ENCODE measurements at places on chromosomes 2 and 18.

GRCh38 chr2:66478731-66479316 lies 43.9 kb downstream of the MEIS1 start:
- DNase-seq, result no peak

DNA sequence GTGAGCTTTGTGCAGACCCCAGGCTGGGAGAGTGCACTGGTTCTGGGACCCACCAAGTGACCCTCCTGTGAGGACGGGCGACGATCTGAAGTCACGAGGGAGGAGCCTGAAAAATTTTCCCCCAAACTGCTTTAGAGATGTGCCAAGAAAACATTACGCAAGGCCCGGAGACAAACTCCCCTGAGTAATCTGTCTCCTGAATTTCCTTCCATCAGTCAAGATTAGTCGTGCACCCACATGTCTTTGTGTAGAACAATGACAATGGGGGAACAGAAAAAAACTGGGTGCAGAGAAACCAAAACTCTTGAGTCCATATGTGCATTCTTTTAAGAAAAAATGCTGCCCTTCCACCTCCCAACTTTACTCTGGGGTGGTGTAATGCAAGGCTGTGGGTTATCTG lies 12.6 kb upstream of the NCK2 start:
- DNase-seq, result no peak

GRCh38 chr2:23285091-23285800 lies 99.7 kb upstream of the KLHL29 start:
- no peak for DNase-seq

- DNase-seq, result no peak
Measured at GRCh38 chr2:105646774-105647076, 98.0 kb upstream of the NCK2 start.

GRCh38 chr2:211085056-211085680 lies 528.8 kb downstream of the CPS1 start:
- DNase-seq, result no peak

GRCh38 chr2:100819370-100820272 lies at the start of gene NPAS2:
Gene NPAS2 (plus strand): TSS chr2:100820139. CDS start chr2:100904755, 84,616 bp downstream.
- no peak for DNase-seq

DNA sequence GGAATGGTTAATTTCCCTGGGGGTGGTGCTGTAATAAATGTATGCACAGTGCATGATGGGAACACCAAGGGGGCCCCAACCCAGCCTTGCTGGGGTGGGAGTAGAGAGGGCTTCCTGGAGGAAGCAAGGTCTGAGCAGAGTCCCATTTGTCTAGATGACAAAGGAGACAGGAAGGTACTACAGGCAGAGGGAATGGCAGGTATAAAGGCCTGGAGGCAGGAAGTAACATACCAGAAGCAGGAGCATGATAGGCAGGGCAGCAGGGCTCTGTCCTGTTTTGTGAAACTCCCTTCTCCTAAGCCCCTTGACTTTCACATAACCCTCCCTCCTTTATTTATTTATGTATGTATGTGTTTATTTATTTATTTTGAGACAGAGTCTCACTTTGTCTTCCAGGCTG lies 3.9 kb downstream of the GMPPA start:
- DNase-seq, result no peak

GRCh38 chr2:119772128-119772527 lies 12.4 kb downstream of the PTPN4 start:
- DNase-seq, result no peak

- peak; percentile 74 for DNase-seq
Measured at GRCh38 chr18:32974421-32975162, 201.8 kb upstream of the KLHL14 start.

GRCh38 chr2:146438246-146438645 lies 1406.6 kb upstream of the ACVR2A start:
- no peak for DNase-seq

DNA sequence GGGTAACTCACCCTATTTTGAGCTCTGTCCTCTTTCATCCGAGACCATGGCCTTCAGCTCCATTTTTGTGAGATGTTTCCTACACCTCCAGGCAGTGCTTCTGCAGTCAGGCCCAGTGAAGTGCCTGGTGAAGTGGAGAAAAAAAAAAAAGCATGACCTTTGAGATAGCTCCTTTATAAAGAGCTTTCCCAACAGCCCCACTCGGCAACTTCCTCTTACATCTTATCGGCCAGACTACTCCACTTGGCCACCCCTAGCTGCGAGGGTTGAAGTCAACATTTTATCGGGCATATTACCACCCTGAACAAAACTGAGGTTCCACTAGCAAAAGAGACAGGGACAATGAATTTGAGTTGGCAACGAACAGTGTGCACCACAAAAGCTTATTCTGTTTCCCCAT lies 124.8 kb upstream of the RNF152 start:
- DNase-seq, result no peak

DNA sequence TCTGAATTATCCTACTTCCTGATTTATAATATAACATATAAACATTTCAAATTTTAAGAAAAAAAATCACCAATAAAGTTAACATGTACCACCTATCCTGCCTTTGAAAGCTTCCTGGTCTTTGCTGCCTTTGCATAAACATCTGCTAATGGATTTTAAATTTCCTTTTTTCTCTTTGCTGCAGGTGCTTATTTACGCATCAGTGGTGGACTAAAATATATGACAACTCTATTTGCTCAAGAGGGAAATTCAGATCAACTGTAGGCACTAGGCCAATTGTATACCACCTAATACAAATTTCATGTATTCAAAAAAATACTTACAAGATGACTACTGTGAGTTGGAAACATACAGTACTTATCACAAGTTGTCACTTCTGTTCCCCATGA lies 57.2 kb downstream of the RAD51AP2 start:
- no peak for DNase-seq

DNA sequence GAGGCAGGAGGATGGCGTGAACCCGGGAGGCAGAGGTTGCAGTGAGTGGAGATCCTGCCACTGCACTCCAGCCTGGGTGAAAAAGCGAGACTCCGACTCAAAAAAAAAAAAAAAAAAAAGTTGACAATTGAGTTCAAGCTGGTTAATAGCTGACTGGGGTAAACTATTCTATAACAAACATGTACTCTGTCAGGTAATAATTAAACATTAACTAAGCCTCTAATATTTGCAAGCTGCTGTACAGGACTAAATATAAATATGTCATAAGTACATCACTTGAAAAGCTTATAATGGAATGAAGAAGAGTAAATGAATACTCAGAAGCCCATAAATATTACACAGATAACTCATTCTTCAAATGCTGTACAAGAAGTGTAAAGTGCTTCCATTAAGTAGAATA lies 190.4 kb upstream of the CRIM1 start:
- DNase-seq, result no peak

GRCh38 chr2:172972005-172972619 lies 103.5 kb upstream of the MAP3K20 start:
- DNase-seq, result no peak

DNA sequence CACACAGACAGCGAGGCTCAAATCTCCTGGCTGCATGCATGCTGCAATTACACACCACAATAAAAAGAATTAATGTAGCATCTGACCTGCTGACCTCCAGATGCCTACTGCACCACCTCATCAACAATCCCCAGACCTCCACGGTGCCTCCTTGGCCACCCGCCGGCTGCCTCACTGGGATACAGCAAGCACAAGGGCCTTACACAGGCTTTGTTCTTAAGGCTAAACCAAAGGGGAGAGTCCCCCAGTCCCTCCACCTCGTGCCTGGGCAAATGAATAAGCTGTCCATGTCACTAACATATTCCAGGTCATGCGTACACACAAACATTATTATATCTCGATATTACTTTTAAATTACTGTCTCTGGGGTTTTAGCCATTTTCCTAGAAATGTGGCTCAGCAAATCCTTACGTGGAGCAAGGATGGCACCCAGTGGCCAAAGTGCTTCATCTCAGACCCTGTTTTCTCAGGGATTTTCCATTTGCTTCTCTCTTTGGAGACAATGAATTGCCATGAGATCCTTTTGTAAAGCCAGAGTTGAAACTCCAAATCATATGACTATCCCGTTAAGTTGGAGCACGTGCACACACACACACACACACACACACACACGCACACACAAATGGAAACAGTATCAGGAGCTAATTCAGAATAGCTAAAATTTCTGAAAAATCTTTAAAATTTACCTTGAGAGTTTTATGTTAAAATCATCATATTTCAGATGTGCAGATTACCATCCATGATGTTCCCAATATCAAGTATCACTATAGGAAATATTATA lies 313.8 kb downstream of the PDE11A start:
- no peak for DNase-seq

- no peak for DNase-seq
Measured at GRCh38 chr2:30201990-30202389, 29.3 kb upstream of the LBH start.

DNA sequence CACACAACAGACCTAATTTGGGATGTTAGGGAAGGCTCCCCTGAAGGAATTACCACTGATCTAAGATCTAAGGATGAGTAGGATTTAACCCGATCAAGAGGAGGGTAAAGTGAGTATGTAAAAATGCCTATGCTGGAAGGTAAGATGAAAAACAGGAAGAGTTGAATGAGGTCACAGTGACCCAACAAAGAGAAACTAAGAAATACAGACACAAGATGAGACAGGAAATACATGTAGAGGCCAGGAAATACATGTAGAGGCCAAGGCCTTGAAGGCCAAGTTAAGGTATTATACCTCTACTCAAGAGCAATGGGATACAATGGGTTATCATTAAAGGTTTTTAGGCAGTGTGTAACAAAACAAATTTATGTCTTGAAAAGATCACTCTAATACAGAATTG lies 131.6 kb upstream of the TANK start:
- DNase-seq, result no peak

DNA sequence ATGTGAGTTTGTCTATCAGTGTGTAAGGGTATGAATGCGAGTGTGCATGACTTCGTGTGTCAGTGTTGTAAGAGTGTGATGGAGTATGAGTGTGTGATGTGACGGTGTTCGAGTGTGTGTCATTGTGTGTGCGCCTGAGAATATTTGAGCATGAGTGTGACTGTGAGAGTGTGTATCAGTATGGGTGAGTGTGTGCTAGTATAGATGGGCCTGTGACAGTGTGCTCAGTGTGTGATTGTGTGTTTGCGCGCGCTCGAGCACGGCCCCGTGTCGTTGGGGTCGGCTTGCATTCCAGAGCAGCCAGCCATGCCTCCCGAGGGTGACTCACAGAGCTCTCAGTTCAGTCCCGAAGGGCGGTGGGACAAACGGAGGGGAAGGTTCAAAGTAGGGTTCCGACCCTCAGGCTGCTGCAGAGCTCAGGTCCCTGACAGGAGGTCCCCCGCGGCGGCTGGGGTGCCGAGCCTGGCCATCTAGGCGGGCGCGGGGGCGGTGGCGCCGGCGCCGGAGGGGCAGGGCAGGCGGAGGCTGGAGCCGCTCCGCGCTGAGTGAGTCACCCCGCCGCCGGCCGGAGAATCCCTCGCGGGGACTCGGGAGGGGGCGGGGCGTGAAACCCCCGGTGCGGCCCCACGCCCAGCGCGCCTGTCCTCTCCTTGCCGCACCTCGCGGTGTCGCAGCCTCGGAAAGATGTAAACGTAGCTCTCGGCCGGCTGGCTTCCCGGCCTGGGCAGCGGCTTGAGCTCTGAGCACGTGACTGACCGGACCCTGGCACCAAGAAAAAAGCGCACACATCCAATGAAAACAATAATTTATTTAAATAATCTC lies 3.8 kb downstream of the DLX2 start:
- DNase-seq, result no peak

- DNase-seq, result no peak
Measured at GRCh38 chr2:189347540-189347939, 93.7 kb upstream of the WDR75 start.

GRCh38 chr2:218516614-218517013 lies 51.5 kb downstream of the USP37 start:
- DNase-seq, result no peak

Data from NCI-H1092 (cell line).